Ureter (tissue), 1 donor: ENCODE measurements at places on chromosomes 3 and 15. TPM values are rescaled to one million over a fixed set of nuclear protein-coding genes. Genes with fewer than 3 reads are reported as not detected.
A peak's percentile ranks its signal among the peaks of the same experiment; 100 is the strongest.

DNA sequence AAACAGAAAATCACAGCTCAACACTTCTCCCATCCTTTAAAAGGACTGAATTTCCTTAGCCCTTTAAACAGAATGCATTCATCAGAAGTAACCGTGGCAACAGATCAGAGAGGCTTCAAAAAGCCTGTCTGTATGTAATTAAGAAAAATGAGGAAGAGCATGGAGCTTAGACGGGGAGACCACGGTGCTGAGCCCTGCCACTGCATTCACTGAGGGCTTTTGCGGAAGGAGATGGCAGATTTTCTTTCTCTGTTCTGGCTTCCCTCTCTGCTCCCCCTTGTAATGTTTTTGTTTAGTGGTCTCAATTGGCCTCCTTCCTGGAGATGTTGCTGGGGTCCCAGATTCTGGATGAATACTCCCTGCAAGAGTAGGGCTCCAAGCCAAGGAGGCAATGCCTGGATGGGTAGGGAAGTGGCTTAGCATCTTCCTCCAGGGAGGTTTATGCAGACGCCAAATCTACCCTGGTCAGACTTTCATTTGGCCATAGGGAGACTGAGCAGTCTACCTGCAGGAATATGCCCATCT, 332.9 kb downstream of the EPHB1 start:
- no peak for DNase-seq

- peak; percentile 97 for DNase-seq
Observed at GRCh38 chr15:82540055-82540983, at the start of gene RPS17. Gene RPS17, minus strand, starts transcription at chr15:82540457. Its CDS starts 29 bp downstream, at chr15:82540428.

The CACNA2D3 gene
- total RNA-seq = 8.3 TPM

The KNG1 gene
- not detected for total RNA-seq
